Midbrain (tissue), 1 donor: ENCODE measurements at places on chromosomes 3 and 15.

GRCh38 chr15:78302579-78303312, 3.3 kb upstream of the SKIC8 start:
- DNase-seq, result no peak

DNA sequence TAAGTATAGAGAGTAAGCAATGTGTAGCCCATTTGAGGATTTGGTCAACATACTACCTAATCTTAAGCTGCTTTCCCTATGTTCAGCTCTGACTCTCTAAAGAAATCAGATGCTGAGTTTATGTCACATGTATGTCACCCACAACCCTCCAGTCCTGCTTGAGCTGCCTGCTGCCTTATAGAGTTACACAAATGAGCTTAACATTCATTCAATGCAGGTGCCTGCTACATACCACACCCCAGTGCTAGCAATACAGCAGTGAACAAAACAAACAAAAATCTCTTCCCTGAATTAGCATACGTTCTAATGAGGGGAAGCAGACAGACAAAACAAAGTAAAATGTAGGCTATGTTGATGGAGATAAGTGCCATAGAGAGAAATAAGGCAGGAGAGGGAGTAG, 93.0 kb downstream of the HHLA2 start:
- DNase-seq, result no peak

GRCh38 chr15:60264566-60264965, 133.2 kb downstream of the ANXA2 start:
- no peak for DNase-seq

GRCh38 chr3:160906646-160907045, 150.6 kb downstream of the PPM1L start:
- no peak for DNase-seq

DNA sequence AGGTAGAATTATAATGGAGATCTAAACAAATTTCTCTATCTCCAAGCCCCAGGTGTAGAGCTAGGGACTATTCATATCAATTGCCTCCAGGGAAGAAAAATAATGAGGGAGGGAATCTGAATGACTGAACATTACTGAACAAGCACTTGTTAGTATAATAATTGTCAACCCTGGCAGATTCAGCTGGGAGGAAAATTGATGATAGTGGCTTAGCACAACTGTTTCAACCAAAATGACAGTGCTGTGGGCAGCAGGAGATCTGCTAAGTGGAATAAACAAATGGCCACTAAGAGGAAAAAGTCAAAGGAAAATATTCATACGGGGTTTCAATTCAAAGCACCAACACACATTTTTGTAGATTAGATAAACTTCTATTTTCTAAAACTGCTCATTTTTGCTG, 294.9 kb upstream of the ZNF385D start:
- DNase-seq, result no peak

DNA sequence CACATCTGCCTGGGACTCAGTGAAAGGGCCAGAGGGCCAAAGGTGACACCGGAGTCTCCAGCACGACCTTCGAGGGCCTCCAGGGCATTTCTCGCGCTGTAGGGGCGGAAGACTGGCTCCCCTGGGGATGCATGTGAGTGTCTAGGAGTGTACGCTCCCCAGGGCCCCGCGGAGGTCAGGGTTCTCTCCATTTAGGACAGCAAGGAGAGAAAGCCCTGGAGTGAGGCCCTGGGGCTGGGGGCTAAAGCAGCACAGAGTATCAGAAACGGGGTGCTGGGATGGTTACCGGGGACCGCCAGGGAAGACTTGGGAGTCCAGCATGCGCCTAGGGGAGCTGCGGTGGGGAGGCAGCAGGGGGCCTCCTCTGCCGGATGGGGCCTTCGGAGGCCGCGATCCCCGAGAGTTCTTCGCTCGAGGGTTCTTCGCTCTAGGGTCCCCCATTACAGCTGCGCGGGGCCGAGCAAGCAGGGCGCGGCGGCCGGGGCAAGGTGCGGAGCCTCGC, 595 bp upstream of the APBA2 start:
- no peak for DNase-seq

DNA sequence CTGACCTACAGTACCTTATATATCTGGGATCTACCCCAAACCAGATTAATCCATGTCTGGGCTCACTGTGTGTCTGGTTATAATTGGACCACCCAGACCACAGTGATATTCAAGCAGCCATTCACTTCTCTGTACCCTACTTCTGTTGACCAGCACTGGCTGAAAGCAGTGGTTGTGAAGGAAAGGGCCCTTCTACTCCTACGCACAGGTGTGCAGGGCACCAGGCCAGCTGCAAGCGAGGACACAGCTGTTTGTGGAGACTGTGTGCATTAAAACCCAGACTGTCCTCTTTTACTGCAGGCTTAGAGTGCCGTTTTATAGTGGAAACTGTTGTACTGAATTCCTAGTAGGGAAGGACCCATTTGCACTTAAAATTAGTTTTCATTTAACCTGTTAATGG, 29.5 kb downstream of the CTDSPL start:
- no peak for DNase-seq

DNA sequence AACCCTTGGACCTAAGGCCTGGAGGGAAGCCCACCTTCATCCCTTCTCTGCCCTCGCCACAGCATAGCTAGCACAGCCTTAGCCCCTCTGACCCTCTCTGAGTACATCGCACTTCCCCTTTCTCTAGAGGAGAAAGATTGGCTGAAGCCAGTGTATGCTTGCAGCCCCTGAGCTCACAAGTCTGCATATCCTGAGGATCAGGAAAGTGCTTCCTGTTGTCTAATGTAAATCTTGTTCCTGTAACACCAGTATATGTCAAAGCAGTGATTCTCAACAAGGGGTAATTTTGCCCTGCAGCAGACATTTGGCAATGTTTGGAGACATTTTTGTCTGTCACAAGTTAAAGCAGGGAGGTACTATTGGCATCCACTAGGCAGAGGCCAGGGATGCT, 2.2 kb upstream of the PRKCD start:
- DNase-seq, result no peak

GRCh38 chr3:158491968-158492367, 79.0 kb upstream of the MLF1 start:
- DNase-seq, result no peak

DNA sequence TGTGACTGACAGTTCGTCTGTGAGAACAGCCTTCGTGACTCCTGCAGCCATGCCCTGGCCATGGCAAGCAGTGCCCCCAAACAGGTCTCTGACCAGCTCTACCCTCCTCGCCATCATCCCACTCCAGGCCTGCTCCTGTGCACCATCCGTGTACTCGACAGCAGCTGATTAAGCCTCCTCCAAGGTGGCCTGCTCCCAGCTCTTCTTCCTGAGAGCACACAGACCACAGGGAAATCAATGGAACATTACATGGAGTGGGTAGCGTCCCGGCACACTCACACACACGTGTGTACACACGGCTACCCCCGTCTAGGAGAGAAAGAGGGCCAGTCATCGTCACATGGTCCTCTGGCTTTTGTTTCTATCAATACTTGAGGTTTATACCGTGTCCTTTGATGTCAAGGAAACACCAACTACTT, 21.1 kb downstream of the ANXA2 start:
- DNase-seq, result no peak

GRCh38 chr3:45143673-45144671, 2.2 kb downstream of the CDCP1 start:
- peak; percentile 4 for DNase-seq

GRCh38 chr3:68256635-68257223, 602.3 kb upstream of the SUCLG2 start:
- DNase-seq, result peak; percentile 29

GRCh38 chr3:31356941-31357340, 175.8 kb upstream of the STT3B start:
- DNase-seq, result no peak

GRCh38 chr3:187735383-187735782, 9.9 kb downstream of the BCL6 start:
- no peak for DNase-seq

GRCh38 chr15:94930441-94930840, 699.1 kb downstream of the MCTP2 start:
- no peak for DNase-seq

DNA sequence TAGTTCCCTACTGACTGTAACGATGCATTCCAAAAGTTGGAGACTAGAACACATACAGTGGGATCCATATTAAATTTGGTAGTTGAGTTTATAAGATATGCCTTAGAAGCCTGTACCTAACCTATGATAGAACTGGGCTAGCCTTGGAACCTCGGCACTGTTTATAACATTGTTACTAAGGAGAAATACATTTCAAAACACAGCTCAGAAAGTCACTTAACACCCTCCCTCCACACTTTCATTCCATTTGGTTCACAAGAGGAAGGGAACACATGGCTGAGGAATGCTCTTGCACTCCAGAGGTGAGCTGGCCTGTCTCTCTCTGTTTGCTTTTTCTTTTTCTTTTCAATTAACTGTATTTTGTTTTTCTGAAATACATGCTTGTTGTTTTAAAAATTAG, 48.7 kb upstream of the TSC22D2 start:
- no peak for DNase-seq

- DNase-seq, result no peak
Observed at GRCh38 chr3:179860275-179861107, 176.2 kb downstream of the PEX5L start.

- DNase-seq, result no peak
Observed at GRCh38 chr3:9081184-9081818, 118.0 kb upstream of the RAD18 start.

DNA sequence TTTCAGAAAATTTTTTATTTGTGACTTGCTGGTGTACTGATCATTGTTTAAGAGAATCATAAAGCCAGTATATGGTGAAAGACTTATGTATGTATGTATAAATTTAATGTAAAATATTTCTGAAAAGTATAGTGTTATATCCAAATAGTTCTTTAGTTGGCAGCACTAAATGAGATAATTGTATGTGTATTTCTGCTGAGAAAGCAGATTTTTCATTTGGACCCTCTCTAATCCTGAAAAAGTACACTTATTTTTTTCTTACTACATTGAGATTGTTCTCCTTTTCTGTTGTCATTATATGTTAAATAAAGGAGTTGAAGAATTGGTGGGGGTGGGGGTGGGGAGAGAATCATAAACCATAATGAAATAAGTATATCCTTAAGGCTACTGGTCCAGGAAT, 324.9 kb upstream of the SUCLG2 start:
- no peak for DNase-seq

DNA sequence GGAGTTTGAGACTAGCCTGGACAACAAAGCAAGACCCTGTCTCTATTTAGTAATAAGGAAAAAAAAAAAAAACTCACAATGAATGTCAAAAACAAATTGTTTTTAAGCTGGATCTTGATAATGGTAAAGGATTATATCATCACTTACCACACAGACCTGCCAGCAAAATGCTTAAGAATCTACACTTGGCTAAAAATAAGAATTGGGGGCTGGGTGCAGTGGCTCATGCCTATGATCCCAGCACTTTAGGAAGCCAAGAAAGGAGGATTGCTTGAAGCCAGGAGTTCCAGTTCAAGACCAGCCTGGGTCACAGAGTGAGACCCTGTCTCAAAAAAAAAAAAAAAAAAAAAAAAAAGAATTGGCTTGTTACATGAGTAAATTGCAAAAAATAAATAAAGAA, 31.0 kb downstream of the ACAP2 start:
- no peak for DNase-seq

DNA sequence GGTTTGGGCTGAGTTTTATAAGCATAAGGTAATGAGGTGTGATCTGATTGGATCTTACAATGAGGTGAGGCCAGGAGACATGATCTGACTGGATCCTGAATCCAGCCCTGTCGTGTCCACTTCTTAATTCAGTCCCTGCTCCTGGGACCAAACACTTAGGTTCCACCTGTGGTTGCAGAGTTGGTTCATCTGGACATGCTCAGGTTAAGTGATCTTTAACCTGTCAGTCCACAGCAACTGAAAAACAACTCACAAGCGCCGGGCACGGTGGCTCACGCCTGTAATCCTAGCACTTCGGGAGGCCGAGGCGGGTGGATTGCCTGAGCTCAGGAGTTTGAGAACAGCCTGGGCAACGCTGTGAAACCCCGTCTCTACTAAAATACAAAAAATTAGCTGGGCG, 679.3 kb upstream of the ALCAM start:
- no peak for DNase-seq

DNA sequence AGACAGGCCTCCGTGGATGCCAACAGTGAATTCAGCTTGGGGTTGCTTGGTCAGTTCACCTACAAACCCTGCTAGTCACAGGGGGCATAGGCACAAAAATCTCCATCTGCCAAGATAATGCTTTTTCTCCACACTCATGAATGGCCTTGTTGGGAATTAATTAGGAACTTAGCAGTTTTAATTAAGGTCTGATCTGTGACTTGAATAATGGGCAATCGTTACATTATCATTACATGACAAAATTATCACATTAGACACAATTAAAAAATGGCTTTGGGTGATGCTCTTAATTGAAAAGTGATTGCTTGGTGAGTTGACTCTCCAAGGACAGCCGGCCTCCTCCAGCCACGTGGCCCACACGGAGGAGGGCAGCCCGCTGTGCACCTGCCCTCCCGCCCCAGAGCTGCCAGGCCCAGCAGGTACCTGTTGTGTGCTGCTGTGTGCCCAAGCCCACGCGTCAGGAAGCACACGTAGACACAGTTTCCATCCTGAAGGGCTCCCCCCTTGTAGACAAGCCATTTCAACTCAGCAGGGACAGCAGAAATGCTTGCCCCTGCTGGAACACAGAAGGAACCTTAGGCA, 274.2 kb downstream of the OCA2 start:
- no peak for DNase-seq

DNA sequence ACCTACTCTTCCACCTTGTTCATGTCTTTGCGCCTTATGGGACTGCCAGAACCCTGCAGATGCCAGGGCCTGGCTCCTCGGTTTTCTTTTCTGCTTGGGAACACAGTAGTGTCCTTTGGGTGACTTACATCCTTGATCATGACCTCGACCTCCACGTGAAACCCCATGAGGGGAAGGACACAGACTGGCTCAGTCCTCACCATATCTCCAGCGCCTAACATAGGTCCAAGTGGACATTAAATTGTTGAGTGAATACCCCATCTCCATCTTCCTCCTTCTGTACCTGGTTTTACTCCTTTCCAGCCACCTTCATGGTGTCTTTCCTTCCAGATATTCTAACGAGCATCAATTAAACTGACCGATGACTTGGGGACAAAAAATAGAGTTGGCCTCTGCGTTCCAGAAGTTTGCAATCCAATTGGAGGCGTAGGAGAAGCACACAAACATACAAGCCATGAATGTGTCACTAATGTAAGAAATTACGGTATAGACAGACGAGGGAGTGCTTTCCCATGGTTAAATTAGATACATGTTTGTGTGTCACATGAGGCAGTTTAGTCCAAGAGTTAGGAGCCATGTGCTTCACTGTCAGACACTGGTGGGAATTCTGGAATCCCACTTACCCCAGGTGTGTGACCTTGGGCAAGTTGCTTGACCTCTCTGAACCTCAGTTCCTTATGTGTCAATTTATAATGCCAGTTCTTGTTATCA, 907 bp upstream of the HERC1 start:
- no peak for DNase-seq

GRCh38 chr3:42489937-42490227, 12.6 kb upstream of the VIPR1 start:
- no peak for DNase-seq

DNA sequence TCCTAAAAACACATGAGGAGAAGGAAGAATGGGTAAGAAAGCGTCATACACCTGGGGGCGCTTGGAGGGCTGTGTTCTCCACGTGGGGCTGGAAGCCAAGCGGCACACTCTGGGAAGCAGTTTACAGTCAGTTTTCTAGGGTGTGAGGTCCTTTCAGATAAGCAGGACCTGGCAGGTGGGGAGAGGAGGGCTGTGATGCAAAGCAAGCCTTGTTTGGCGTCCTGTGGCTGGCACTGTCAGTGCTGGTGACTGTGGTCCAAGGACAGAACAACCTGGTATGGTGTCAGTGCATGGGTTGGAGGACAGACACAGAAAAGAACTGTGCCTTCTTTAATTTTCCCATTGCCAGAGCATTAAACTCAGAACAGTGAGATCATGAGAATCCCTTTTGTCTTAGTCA, 260.7 kb upstream of the NR2E3 start:
- DNase-seq, result no peak

GRCh38 chr3:149585401-149585726, 72.5 kb downstream of the WWTR1 start:
- no peak for DNase-seq
